ENCODE measurements at places on chromosomes 3 and 15.

DNA sequence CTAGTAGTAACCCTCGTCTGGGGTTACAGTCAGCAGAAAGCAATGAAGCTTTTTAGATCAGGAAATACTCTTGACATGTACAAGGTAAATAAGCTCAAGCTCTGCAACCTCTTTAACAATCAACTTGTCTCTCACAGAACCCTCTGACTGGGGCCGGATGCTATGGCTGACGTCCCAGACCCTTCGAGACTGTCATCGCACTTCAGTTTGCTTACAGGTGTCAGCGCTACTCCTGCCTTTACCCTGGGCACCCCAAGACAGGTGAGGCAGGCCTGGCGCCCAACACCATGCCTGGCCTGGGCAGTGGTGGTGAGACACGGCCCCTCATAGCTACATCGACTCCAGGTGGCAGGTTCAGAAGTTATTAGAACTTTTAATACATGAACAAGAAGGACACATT, 30.6 kb downstream of the LRRFIP2 start:
- no peak for DNase-seq

- no peak for DNase-seq
These were observed 49.6 kb downstream of the FRMD5 start for GRCh38 chr15:44145495-44145894.

DNA sequence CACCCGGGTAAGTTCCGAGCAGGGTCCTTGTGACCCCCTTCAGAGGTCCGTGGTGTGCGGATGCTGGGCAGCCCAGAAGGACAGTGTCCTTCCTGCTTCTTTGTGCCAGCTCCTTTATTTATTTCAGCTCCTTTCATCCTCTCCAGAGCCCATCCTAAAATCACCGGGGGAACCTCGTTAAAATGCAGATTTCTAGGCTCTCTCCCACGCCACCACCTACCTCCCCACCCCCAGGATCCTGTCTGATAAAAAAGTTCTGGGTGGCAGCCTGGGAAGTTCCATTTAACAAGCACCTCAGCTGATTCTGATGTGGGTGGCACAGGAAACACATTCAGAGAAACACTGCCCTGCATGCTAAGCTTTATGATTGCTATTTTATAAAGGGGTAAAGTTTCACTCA, 12.5 kb upstream of the IGF1R start:
- DNase-seq = no peak

DNA sequence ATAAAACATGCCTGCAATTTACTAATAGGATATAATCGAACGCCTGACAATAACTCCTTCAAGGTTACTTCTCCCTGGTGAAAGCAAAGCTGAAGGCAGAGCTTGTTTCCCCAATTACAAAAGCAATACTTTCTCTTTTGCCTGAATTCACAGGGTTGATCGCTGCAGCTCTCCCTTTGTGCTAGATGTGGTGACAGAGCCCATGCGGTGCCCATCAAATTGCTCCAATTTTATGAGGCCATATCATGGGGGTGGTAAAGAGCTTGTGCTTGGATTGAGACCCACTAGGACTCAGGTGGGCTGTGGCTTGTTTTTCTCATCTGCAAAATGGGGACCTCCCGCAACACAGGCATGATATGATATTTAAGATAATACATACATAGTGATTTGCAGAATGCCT, 143.4 kb downstream of the GREM1 start:
- no peak for DNase-seq

DNA sequence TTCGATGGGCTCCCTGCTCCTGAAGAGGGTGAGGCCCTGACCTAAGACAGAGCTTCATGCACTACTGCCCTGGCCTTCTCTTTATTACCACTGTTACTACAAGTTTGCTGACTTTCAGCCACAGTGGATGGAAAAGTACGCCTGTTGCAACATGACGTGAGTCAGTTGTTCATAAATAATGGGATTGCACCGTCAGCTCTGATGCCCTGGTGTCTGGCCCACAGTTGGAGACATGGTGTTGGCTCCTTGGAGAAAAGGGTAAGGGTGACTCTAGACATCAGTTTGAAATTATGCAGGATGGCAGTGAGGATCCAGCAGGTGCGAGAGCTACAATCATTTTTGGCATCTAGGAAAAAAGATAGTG, 5.5 kb downstream of the PAQR5 start:
- no peak for DNase-seq

- no peak for DNase-seq
These were observed 524.3 kb downstream of the UNC13C start for GRCh38 chr15:54502416-54503075.

DNA sequence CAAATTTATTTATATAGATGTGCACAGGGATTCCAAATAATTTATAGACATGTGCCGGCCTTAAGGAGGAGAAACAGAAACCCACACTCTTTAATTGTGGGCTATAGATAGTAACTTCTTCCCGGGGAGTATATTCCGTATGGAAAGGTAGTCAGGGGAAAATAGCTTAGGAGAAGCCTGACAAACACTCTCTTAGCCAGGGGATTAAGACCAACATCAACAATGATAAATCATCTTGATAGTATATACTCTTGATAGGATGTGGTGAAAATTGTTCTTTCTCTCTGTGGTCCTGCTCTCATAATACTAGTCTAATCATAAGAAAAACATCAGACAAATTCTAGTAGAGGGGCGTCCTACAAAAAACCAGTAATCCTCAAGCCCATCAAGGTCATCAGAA, 8.2 kb upstream of the BCL6 start:
- no peak for DNase-seq
